ENCODE measurements at places on chromosomes 16 and 17.

- DNase-seq, result no peak
Measured at GRCh38 chr16:78392585-78393195, 293.2 kb downstream of the WWOX start.

GRCh38 chr16:84834403-84834772 is 14.6 kb downstream of the CRISPLD2 start:
- no peak for DNase-seq

- DNase-seq, result no peak
Measured at GRCh38 chr17:47829870-47830269, 1.5 kb downstream of the MRPL10 start.

- peak; percentile 49 for DNase-seq
Measured at GRCh38 chr16:17070882-17071592, 399.7 kb downstream of the XYLT1 start.

DNA sequence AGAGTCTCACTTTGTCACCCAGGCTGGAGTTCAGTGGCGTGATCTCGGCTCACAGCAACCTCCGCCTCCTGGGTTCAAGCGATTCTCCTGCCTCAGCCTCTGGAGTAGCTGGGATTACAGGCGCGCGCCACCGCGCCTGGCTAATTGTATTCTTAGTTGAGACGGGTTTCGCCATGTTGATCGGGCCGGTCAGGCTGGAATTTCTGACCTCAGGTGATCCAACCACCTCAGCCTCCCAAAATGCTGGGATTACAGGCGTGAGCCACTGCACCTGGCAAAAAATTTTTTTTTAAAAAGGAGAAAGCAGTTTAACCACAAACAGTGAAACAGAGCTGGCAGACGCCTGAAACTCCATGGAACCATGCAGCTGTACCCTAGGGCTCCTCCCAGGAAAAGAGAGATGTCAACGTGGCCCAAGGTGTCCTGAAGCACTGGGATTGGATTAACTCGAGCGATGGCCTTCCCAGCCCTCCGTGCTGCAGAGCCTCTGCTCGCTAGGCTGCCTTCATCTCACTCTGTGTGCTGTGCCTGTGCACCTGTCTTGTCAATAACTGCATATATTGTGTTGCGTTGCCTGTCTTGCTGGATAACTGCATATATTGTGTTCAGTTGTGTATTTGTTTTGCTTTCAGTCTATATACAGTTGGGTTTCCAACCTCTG is 29.6 kb upstream of the FOXK2 start:
- no peak for DNase-seq

DNA sequence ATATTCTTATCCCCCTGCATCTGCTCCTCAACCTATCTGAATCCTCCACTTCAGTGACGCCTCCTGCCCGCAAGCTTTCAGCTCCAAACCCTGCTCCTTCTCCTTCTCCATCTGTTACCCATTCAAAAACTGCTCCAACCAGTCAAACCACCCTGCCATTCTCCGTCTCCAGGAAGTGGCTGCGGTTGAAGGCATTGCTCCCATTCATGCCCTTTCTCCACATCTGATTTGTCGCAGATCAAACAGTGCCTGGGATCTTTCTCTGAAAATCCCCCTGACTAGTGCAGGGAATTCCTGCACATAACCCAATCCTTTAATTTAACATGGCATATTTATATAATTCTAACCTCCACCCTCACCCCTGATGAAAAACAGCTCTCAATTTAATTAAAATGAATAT is 56.3 kb downstream of the SLFN5 start:
- no peak for DNase-seq

- DNase-seq, result no peak
Measured at GRCh38 chr16:49703483-49703882, 152.4 kb downstream of the ZNF423 start.

- peak; percentile 25 for DNase-seq
Measured at GRCh38 chr17:42414704-42415409, 8.2 kb downstream of the CAVIN1 start.

DNA sequence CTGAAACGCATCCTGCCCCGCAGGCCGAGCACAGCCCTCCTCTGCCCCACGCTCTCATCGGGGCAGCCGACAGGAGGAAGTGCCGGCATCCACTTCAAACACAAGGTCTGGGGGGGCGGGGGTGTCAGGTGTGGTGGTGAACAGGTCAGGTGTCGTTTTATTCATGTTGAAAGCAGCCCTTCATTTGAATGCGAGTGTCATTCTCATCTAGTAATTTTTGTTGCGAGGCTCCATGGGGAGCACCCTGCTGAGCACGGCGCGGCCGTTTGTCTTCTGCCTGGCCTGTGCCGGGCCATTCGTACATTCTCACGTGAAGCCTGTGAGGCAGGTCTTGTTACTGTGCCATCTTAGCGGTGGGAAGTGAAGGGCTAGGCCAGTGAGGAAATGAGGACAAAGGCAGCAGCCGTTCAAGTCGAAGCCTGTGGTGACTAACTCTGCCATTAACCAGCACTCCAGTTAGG is 1.9 kb downstream of the ACSF3 start:
- DNase-seq, result no peak

- no peak for DNase-seq
Measured at GRCh38 chr17:51372345-51373004, 112.1 kb downstream of the UTP18 start.

GRCh38 chr17:58353389-58353825 is 1.4 kb upstream of the SUPT4H1 start:
- no peak for DNase-seq

DNA sequence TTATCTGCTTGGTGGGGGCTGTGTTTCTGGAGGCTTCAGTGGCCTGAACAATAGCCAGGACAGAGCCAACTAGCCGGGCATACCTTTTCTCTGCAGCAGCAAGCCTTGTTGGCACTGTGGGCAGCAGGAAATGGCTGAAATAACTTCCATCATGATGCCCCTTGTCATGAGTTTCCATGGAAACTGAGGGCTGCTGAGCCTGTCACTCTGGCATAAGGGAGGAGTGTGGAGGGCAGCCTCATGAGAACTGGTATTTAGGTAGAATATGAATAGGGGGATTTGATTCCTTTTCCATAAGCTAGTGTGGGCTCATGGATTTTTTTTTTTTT is 39.4 kb downstream of the PLCG2 start:
- no peak for DNase-seq

DNA sequence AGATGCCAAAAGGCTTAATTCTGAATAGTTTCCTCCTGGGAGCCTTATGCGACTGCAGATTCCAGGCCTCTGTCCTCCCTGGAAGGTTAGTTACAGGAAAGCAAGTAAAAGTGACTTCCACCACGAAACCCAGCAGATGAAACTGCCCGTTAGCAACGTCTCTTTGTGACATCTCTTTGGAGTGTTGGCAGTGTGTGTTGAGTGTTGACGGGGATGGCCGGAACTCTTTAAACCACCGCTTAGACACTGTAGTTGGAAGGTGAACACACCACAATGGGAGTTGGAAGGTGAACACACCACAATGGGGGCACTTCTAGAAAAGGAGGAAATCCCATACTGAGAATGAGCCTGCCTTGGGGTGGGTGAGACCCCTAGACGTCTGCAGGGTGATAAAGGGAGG is 858 bp downstream of the SKAP1 start:
- no peak for DNase-seq

DNA sequence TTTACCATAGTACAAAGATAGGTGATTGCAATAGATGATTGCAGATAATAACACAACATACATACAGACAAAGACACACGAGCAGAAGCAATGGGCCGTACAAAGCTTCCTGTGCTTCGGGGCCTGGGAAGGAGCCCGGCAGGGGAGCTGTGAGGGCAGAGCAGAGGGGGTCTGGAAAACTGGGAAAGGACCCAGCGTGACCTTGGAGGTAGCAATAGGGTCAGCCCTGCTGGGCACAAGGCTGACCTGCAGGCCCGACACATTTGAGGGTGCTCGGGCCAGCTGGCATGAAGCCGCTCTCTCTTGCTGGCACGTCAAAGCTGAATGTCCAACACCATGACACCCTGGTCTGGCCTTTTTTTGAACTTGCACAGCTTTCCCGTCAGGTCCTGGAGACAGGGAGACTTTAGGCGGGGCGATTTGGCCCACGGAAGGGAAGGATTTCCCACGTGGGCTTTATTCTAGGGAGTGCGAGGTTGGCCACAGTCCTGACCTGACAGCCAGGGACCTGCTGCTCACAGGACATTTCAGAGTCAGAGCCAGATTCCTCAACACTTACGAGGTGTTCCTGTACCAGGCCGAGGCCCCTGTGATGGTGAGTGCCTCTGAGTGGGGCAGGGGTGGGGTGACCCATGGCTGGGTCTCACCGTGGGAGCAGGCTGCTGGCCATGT is 83.2 kb downstream of the NTN1 start:
- DNase-seq, result no peak

- DNase-seq, result no peak
Measured at GRCh38 chr16:65782611-65783600, 583.6 kb upstream of the CDH5 start.

- no peak for DNase-seq
Measured at GRCh38 chr17:510226-510917, 157.8 kb upstream of the RPH3AL start.

- no peak for DNase-seq
Measured at GRCh38 chr16:11627292-11627663, 40.6 kb upstream of the LITAF start.

DNA sequence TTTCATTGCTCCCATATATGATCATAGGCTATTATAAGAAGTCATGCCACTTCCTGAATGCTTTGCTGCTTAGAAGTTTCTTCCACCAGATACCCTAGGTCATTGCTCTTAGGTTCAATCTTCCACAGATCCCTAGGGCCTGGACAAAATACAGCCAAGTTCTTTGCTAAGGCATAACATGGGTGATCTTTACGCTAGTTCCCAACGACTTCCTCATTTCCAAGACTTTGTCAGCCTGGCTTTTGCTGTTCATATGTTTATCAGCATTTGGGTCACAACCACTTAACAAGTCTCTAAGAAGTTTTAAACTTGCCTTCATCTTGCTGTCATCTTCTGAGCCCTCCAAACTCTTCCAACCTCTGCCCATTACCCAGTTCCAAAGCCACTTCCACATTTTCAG is 20.1 kb upstream of the DLX3 start:
- no peak for DNase-seq

DNA sequence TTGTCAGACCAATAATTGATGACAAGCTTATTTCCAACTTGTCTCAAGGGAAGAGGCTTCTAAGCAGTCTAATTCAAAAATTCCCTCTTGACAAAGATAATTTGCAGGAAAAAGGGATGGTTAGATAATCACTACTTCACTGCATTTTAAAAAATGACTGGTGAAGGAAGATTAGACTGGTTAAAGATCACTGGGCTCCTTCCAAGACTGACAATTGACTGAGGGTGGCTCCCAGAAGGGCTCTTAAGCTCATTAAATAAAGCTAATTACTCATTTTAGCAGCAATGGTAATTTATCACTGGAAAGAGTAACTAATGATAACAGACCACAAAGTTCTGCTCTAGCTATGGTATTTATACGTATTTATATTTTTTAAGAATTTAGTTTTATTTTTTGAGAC is 4.4 kb upstream of the HEATR3 start:
- DNase-seq, result no peak

DNA sequence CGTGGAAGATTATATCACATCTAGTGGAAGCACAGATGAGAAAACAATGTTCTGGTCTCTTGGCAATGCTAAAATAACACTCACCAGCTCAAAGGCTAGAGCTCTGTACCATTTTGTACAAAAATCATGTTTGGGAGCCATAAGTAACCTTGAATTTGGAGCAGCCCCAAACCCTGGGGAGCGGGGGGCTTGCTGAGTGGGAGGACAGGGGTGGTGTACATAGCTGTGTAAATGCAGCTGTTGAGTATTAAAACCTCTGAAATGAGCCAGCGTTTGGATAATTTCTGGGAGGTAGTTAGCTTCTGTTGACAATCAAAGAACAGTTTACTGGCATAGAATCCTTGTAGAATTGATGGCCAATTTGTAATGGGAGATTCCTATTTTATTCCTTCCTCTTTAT is 4.3 kb downstream of the MYH8 start:
- no peak for DNase-seq

DNA sequence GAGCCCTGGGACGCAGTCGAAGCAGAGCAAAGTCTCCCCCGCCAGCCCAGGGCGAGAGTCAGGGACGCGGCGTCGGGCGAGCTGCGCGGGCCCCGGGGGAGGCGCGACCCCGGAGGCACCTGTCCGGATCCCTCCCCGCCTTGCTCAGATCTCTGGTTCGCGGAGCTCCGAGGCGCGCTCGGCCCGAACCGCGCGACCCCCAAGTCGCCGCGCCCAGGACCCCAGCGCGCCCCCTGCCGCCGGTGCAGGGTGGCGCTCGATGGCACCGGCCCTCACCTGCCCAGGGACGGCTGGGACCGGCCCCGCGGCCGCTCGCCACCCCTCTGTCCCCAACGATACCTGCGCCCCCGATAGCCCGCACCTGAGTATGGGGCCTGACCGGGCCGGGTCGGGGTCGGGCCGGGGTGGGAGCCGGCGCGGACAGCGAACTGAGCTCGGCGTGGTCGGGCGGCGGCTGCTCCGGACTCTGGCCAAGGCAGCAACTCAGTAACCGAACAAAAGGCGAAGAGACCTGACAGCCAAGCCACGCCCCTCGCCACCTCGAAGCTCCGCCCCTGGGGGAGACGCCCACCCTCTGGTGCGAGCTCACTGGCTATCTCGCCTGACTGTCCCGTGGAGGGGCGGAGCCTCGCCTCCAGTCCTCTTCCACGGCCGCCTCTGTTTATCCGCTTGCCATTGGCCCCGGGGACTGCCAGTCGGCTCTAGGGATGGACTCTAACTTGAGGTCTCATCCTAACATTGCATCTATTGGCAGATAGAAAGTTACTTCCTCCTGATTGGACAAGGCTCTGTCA is at the start of gene JUP:
Gene JUP (minus strand): TSS at position 485 of the 794 bp plus-strand sequence. CDS start 14,857 bp downstream, outside the sequence.
- peak; percentile 84 for DNase-seq

- DNase-seq, result no peak
Measured at GRCh38 chr17:39926135-39926587, 1.2 kb downstream of the ORMDL3 start.

DNA sequence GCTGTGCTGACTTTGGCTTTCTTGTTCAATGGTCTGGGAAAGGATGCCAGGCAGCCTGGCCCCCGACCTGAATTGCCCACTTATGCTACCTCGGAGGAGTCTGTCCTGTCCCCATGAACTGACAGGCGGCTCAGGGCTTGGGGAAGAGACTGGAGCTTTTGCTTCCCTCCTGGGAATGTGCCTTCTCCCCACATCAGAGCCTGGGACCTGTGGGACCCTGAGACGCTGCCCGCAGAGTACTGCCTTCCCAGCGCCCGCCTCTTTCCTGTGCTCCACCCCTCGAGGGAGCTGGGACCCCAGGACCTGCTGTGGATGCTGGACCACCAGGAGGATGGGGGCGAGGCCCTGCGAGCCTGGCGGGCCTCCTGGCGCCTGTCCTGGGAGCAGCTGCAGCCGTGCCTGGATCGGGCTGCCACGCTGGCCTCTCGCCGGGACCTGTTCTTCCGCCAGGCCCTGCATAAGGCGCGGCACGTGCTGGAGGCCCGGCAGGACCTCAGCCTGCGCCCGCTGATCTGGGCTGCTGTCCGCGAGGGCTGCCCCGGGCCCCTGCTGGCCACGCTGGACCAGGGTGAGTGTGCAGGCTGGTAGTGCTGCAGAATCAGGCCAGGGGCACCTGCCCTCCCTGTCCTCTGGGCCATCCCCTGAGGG is 18.5 kb downstream of the FCSK start:
- DNase-seq, result no peak

GRCh38 chr17:39538866-39539265 is 68.9 kb downstream of the NEUROD2 start:
- no peak for DNase-seq
